Retinal pigment epithelial cell (primary cell): ENCODE measurements at places on chromosomes 11 and 22.

GRCh38 chr22:43191831-43192230 lies 4.9 kb upstream of the TTLL12 start:
- DNase-seq, result no peak

DNA sequence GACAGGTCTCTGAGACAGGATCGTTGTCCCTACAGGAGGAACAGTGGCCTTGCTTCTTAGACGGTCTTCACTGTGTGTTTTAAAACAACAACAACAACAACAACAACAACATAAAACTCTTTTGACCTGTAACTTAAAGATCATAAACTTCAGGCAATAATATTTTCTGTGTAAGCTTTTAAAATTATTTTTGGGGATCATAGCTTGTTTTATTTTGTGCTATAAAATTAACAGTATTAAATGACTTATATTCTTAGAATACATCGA lies 13.8 kb upstream of the AIFM3 start:
- DNase-seq, result no peak

- DNase-seq, result no peak
These were observed 1.4 kb upstream of the OR52W1 start for GRCh38 chr11:6197466-6198200.

DNA sequence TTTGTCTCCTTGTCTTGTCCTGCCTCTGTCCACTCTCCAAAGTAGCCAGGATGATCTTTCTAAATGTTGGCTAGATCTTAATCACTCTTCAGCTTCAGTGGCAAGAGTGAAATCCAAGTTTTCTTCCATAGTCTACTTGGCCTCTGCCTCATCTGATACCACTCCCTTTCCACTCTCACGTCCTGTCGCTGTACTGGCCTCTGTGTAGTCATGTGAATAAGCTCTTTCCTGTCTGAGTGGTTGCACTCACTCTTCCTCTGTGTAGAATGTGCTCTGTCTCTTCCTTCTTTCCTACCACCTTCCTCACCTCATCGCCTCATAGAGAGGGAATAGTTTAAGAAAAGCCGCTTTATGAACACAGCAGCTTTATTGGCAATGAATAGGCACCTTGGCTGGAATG lies 86.5 kb downstream of the WNT11 start:
- DNase-seq, result no peak

DNA sequence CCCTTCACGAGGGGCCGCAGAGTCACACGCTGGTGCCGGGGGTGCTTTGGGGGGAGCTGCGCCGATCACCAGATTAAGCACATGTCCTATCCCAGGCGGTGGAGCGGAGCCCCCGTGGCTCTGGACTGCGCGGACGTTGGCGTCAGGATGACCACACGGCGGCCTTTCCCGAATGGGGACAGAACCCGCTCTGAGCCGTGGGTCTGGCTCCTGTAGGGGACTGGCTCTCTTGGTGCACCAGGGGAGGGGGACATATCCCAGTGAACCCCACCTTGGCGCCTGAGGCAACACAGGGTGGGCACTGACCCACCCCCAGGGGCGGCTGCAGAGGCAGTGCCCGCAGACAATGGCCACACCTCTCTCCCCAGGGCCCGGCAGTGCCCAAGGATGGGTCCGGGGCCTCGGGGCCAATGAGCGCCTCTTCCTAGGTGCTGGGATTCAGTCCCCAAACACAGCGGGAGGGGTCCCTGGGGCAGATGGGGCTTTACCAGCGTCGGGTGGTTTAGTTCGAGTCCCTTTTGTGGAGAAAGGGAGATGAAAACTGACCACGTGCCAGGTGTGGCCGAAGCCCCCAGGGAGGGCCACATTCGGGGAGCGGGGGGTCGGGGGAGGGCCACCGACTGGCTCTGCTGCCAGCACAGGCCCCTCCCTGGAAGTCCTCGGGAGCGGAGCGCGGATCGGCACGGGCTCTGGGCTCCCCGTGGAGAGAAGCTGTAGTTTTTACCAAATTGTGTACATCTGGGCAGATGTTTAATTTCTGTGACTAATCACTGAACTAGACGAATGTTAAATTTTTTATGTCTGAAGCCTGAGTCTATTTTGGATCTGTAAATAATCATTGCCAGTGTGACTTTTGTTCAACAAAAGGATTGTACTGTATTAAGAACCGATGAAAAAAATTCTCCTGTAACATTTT lies 58.9 kb downstream of the GRAMD4 start:
- DNase-seq, result no peak

DNA sequence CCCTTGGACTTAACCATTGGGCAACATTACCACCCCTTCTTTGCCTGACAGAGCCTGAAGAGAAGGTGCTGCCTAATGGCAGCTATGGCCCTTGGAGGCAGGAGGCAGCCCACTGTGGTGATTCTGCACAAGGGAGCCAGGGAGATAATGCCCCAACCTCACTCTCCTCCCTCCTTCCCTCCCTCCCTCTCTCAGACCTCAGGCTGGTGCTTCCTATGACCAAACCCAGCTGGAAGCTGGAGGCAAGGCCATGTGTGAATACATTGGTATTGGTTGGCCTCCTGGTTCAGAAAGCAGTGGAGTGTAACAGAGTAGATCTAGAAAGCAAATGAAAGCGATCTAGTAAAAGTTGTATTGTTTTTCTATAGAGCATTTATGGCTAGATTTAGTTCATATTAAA lies 233.1 kb downstream of the CSNK2A3 start:
- DNase-seq, result no peak

GRCh38 chr11:3861683-3862082 lies 6.2 kb downstream of the STIM1 start:
- DNase-seq, result no peak

GRCh38 chr11:106789406-106789805 lies 228.9 kb downstream of the GUCY1A2 start:
- DNase-seq, result no peak

GRCh38 chr11:70076461-70076931 lies 1.6 kb upstream of the ANO1 start:
- DNase-seq, result no peak

DNA sequence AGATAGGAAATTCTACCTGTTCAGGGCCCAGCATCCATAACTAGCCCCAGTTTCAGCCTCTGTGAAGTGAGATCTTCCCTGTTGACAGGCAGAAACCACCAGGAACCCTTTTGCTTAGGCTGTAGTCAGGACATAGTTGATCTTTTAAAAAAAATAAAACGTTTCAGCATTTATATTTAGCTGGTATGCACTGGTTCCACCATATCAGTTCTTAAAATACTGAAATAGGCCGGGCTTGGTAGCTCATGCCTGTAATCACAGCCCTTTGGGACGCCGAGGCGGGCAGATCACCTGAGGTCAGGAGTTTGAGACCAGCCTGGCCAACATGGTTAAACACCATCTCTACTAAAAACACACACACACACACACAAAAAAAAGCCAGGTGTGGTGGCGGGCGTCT lies 35.3 kb downstream of the GALNT18 start:
- no peak for DNase-seq

DNA sequence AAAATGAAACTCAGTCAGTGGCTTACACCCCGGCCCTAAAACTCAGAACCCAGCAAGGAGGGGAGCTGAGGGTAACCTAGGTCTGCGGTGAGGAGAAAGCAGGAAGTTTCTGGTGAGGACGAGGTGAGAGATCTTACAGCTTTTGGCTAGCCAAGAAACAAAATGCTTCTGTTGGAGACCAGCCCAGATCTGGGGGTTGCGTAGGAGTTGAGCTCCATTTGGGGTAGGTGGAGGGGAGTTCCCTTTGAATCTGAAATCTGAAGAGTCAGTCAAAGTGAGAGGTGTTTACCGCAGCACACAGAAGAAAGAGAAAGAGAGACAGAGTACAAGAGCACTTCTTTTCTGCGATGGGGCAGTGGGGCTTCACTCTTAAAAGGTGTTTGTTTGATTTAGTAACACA lies 29.6 kb downstream of the EHF start:
- DNase-seq, result no peak

GRCh38 chr11:134754521-134755198 lies 342.6 kb upstream of the B3GAT1 start:
- no peak for DNase-seq

DNA sequence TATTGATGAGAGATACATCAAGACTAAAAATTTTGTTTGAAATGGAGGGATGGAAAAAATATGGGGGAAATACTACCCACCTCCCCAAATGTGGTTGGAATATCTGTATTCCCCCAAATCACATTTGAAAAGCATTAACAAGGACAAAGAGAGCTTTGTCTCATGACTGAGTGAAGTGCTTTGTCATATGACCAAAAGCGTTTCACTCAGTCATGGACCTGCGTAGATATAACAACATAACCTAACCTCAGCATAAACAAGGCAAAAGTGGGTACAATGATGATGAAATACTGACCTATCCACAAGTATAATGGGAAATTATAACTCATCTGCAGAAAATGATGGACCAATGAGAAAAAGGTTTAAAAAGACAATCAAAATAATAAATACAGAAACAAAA lies 418.3 kb downstream of the TBC1D22A start:
- DNase-seq, result no peak

GRCh38 chr11:14422052-14422813 lies 63.2 kb upstream of the RRAS2 start:
- peak; percentile 81 for DNase-seq

DNA sequence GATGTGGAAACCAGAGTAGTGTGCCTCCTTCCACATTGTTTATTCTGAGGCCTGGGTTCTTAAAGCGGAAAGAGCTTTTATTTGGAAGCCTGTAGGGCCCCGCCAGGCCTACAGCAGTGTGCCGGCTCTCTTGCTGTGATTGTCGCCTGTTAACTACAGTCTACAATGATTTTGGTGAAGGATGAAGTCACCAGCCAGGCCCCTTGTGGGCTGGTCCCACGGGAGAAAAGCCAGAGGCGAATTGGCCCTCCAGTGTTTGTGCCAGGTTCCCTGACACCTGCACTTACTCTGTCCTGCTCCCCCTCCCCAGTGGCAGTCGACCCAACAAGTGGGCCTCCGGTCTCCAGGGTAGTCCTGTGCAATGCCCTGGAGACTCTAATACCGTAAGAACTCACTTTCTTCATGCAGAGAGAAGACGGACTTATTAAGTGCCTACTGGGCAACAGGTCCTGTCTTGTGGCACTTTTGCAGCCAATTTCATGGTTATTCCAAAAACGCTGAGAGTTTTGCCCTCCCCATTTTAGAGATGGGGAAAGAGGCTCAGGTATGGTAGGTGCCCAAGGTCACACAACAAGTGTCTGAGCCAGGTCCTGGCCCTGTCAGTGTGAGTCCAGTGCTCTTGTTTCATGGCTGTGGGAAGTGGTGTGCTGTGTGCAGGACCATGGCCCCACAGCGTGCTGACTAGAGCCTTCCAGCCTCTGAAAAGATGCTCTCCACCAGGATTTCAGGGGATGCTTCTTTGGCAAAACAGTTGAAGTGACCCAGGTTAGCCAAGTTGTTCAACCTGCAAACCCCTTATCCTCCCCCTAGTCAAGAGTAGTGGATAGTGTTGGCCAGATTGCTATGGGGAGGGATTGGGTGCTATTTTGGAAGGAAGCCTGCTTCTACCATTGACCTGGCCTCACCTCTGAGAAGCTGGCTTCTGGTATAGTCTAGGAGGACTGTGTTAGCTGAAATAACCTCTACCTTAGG lies 1.4 kb downstream of the MICAL2 start:
- no peak for DNase-seq

- DNase-seq, result no peak
These were observed 20.5 kb downstream of the UBE2L3 start for GRCh38 chr22:21587803-21588611.

DNA sequence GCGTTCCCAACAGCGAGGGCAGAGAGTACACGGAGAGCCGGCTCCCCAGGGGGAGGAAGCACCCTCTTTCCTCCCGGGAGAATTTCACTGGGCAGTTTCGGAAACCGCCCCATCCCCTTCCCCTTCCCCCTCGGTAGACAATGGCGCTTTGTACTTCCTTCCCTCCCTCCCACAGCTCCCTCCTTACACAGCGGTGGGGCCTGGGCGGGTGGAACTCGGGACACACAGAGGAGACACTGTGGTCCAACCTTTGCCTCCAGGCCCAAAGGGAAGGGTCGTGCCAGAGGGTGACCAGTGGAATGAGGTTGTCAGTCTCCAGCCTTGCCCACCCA lies 4.3 kb downstream of the SMTN start:
- DNase-seq, result no peak

DNA sequence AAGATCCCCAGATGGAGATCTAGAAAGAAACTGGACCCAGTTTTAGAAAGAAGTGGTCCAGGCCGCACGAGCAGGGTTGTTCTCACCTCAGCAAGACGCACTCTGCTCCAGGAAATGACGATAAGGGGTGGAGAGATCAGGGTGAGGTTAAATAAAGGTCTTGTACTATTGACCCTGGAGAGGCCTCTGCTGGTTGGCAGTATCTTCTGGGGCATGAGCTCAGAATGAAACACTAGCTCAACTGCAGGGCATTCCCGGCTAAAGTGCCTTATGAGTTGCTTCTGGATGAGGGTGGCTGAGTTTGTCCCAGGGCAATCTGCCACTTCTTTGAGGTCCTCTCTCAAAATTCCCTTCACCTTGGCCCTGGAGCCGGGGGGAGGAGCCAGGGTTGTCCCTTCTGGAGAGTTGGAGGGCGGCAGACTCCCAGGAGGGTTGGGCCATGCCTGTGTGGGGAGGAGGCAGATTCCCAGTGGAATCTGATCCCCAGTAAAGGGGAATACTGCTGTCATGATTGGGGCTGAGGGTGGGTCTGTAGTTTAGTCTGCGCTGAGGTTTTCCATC lies 10.9 kb downstream of the USP2 start:
- DNase-seq, result no peak

- DNase-seq, result no peak
These were observed 7.4 kb downstream of the PITPNM1 start for GRCh38 chr11:67497656-67498291.

DNA sequence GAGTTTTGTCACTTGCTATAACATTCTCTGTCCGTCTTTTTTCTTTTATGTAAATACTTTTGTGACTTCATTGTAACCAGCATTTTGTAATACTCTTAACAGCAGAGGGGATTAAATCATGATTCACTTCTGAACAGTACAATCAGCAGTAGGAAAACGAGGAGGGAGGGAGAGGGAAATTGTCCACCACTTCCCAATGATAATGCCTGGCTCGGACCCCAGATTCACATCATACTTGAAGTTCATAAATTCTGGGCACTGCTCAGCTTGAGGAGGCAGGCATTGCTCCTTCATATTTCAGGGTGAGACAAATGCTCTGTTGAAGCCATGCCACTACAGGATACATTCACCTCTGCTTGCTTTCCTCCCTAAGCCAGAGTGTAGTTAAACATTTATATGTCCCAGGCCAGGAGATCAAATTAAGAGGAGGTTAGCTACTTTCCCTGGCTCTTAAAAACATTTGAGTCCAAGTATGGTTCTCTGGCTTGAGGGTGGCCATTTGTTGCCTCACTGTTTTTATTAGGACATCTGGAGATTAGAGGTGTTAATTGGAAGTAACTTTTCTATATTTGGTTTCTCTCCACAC lies 129.0 kb upstream of the LDLRAD3 start:
- DNase-seq, result peak; percentile 79

- no peak for DNase-seq
These were observed 158.8 kb downstream of the CTTN start for GRCh38 chr11:70556884-70557741.

DNA sequence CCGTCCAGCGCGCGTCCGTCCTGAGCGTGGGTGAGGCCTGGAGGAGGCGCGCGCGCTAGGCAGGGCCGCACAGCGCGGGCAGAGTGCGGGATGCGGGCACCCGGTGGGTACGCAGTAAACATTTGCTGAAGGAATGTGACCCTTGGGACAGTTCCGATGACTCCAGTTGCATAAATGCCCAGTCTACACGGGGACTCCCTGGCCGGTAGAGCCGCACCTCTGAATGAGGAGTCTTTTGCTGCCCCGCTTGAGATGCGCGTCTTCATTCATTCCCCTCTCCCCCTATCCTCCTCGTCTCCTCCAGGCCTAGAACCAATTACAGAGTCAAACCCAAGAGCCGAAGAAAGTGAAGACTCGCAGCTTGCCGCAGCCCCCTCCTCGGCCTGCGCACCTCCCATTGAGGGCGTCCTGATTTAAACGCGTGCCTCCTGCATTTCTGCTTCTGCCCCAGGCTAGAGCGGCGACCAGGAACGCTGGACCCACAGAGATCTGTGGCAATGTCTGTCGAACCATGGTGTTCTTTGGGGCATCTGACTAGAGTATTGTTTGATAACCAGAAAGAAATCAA lies 729 bp upstream of the CHKB start:
- DNase-seq, result no peak
